AG09319 (cell line): ENCODE measurements at places on chromosomes 13 and 19.

DNA sequence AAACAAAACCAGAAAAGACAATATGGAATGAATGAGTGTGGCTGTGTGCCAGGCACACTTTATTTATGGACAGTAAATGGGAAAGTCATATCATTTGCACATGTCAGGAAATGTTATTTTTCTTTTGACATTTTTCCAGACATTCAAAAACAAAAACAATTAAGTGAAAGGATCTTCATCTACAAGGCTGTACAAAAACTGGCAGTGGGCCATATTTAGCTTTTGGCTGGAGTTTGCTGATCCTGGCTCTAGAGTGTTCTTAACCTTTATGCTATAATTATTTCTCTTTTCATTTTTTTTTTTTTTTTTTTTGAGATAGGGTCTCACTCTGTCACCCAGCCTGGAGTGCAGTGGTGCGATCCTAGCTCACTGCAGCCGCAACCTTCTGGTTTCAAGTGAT lies 6.5 kb upstream of the TNFSF9 start:
- DNase-seq: no peak

DNA sequence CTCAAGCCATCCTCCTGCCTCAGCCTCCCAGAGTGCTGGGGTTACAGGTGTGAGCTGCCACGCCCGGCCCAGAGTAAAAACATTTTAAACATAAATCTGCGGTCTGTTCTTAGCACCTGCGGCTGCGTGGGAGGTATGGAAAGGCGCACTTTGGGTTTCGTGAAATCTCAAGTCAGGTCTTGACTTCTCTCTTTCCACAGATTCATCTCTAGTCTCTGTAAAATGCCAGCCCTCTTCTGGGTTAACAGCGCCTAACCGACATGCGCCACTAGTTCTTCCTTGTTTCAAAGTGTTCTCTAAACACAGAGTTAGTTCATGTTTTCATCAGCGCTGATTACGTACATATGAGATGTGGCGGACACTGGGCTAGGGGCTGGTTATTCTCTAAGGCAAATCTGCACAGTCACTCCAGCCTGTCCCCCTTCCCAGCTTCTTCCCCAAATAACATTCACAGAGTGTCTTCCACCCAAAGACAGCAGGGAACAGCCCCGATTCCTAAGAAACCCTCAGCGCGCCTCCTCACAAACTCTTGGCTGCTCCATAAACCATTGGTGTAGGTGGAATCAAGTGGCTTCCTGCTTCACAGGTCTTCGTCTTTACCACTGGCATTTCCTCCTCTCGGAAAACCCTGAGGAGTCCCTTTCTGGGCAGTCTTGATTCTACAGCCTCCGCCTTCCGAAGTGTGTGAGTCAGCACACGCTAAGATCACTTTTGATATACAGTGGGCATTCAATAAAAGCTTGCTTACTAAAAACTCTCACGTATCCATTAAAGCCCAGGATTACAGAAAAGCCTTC lies 1.4 kb downstream of the PARP4 start:
- DNase-seq: no peak

- no peak for DNase-seq
These were observed 591 bp downstream of the DEDD2 start for GRCh38 chr19:42216653-42217519.

GRCh38 chr13:102035969-102036368 lies 365.9 kb downstream of the FGF14 start:
- no peak for DNase-seq

DNA sequence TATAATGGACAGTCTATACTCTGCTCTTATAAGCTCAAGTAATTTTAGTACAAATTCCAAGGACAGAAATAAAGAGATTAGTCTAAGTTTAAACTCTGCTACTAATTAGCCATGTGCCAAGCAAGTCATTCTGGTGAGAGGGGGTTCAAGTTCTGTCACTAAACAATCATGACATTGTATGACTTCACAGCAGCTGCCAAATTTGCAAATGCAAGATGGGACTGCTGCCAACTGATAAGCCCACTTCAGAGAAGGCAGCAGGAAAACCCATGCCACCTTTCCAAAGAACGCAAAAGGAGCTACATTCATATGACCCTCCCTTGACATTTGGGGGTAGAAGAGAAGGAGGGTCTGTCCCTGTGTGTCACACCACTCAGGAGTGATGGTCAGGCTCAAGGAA lies 60.7 kb upstream of the RFXAP start:
- no peak for DNase-seq

- DNase-seq: no peak
These were observed 45.8 kb downstream of the VWA8 start for GRCh38 chr13:41915081-41915480.

DNA sequence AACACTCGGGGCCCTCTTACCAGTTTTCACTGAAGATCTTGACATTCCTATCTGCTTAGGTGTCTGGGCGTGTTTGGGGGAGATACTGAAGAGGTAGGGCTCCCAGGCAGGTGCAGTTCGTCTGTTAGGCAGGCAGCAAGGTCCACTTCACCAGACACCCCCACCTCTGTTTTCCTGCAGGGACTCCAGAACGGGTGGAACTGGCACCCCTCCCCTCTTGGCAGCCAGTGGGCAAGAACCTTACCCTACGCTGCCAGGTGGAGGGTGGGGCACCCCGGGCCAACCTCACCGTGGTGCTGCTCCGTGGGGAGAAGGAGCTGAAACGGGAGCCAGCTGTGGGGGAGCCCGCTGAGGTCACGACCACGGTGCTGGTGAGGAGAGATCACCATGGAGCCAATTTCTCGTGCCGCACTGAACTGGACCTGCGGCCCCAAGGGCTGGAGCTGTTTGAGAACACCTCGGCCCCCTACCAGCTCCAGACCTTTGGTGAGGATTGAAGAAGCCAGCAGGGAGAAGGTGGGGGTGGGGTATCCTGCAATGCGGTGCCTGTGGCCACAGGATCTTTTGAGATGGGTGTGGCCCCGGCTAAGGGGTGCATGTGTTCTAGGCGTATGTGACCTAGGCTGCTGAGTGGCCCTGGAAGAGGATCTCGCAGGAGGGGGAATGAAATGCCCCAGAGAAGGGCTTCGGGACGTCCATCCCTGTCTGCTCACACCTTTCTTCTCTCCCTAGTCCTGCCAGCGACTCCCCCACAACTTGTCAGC lies 3.3 kb upstream of the ICAM4 start:
- no peak for DNase-seq

DNA sequence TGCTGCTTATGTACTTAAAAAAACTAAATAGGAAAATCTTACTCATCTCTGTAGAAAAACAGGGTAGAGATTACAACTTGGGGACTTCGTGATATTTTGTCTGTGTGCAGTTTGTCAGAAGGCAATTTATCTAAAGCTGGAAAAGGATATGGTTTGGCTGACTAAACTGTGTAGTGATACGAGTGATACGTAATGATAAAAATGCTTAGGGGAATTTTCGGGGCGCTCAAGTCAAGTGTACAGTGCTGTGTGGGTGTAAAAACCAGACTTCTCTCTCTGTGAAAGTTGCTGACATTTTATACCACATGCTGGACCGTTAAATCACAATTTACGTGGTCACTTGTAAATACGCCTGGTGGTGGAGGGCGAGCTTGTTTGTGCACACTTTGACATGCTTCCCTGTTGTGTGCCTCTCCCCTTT lies 221.7 kb downstream of the KCNRG start:
- DNase-seq: no peak

GRCh38 chr19:40744554-40745401 lies 5.5 kb downstream of the ACTMAP start:
- no peak for DNase-seq

- no peak for DNase-seq
These were observed 17.5 kb downstream of the ZNF574 start for GRCh38 chr19:42093505-42093904.

DNA sequence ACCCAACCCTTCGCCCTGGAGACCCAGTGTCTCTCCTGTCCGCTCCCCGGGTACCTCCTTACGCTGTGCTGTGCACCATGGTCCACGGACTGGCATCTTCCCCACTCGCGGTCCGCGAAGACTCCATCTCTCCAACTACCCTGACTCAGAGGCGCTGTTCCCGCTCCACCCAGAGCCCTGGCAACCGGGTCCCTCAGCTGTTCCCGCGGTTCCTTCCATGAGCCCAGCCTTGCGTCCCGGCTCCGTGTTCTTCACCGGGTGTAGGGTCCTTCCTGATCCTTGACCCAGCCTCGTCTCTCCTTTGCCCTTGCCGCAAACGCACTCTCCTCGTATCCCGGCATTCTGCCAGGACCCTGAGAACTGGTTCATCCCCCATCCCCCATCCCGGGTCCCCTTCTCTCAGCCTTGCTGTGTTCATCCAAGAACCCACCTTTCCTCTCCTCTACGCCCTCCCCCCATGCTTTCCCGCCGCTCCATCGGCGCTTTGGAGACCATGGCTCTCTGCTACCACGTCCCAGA lies 664 bp downstream of the ICAM5 start:
- DNase-seq: no peak

DNA sequence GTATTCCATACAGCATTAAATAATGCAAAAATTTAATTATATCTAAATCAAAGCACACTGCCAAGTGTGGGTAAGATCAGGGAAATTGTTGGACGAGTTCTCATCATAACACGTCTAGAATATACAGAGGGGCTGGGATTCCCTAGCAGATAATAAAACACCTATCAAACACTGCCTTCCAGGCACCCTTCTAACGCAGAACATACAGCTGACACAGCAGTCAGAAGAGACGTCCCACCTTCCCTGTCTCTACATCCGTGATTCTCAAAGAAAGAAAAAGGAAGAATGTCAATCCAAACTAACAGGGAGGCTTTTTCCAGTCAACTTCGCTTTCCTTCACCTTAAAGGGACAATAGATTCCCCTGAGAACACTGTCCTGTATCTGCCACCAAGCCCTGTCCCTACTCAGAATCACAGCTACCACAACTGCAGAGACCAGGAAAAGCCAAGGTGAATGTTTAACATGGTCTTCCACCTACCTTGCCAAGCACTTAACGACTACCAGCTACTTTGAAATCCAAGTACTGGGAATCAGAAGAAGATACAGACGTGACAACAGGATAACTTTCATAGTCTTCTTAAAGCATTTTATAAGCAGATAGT lies 38.5 kb downstream of the TBC1D4 start:
- DNase-seq: no peak

- no peak for DNase-seq
These were observed 10.8 kb downstream of the SLC35E1 start for GRCh38 chr19:16561382-16561781.

- no peak for DNase-seq
These were observed 74.9 kb upstream of the WASF3 start for GRCh38 chr13:26482451-26483197.

GRCh38 chr13:37026771-37027170 lies 26.2 kb downstream of the EXOSC8 start:
- DNase-seq: no peak

DNA sequence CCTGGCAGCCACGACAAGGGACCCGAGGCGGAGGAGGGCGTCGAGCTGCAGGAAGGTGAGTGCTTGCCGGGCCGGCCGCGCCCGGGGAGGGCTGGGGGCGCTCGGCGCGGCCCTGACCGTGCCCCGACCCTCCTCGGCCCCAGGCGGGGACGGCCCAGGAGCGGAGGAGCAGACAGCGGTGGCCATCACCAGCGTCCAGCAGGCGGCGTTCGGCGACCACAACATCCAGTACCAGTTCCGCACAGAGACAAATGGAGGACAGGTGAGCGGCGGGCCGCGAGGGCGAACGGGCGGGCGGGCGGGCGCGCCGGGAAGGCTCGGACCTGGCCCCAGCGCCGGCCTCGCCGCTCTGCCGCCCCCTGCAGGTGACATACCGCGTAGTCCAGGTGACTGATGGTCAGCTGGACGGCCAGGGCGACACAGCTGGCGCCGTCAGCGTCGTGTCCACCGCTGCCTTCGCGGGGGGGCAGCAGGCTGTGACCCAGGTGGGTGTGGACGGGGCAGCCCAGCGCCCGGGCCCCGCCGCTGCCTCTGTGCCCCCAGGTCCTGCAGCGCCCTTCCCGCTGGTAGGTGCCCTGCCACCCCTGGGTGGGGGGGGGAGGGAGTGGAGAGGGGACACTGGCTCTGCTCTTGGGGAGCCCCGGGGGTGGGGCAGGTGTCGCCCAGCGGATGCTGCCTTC lies 816 bp downstream of the USF2 start:
- peak; percentile 24 for DNase-seq

DNA sequence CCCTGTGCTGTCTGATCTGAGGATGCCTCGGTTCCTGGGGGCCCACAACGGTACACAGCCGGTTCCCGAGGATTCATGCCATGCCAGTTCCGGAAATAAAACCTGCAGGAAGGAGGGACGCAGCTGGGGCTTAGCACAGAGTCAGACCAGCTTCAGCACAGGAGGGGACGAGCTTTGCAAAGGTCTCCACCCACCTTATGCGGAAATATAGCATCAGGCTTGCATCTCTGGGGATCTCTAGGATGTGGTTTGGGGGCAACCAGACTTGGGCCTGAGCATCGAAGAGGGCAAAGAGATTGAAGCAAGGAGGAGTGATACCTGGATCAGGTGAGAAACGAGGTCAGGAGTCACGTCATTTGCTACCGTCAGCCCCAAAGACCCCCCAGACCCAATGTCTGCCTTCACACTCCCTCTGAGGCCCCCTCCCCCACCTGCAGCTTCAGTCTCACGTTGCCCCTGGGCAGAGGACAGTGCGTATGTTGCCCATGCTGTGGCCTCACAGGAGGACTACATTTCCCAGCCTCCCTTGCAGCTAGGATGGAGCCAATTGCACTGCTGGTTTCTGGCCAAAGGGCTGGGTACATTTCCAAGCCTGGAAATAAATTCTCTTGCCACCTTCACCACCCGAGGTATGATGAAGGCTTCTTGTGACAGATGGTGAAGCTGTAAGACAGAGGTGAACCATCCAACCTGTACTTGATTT lies 12.1 kb downstream of the TYK2 start:
- no peak for DNase-seq
